Activated T-cell treated with anti-CD3 and anti-CD28 coated beads, Interleukin-2, amount 50 U/mL, for 72 hours (primary cell): ENCODE measurements at places on chromosomes 16 and 17.

GRCh38 chr16:88045820-88046303, 94.6 kb downstream of the BANP start:
- DNase-seq = no peak

DNA sequence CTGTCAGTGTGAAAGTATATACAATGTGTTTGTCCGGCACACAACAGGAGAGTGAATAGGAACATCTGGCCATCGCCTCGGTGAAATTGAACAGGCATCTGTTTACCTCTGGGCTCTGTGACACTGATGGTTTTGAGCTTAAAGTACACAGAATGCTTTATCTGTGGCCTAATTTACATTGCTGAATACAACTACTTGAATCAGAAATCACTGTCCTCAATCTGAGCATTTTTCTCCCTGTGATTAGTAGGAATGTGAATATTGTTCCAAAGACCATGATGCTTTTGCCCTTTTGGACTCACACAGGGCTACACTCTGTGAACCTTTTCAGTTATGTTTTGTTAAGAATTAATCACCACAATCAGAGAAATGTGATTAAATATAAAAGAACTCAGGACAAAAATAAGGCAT, 323.0 kb upstream of the TBX2 start:
- no peak for DNase-seq

GRCh38 chr17:68698746-68699145, 97.6 kb upstream of the FAM20A start:
- DNase-seq = no peak

GRCh38 chr17:69574257-69575197, 160.0 kb downstream of the MAP2K6 start:
- DNase-seq = no peak

- DNase-seq = no peak
Measured at GRCh38 chr16:85390511-85391174, 222.5 kb upstream of the GSE1 start.

- DNase-seq = no peak
Measured at GRCh38 chr17:72455562-72455961, 334.7 kb downstream of the SOX9 start.

GRCh38 chr16:17572145-17572544, 101.4 kb upstream of the XYLT1 start:
- DNase-seq = no peak

- no peak for DNase-seq
Measured at GRCh38 chr17:74408815-74409214, 23.1 kb upstream of the GPRC5C start.

DNA sequence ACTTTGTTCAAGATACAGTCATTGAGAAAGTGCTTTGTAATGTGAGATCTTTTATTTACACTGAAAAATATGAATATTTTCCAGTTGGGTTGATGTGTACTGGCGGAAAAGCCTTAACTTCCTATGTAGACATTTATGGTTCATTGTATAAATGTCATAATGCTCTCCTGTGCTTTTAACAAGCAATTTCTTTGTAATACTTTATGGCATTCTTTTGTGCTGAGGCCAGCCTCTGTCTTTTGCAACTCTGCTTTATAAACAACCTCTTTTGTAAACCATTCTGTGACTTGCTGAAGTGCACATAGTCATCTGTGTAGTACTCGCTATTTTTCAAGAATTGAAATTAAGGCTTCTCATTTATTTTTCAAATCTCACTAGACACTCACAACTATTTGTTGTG, 291.2 kb downstream of the CDH11 start:
- no peak for DNase-seq

- DNase-seq = no peak
Measured at GRCh38 chr17:17216776-17217175, 10.6 kb upstream of the PLD6 start.

- DNase-seq = no peak
Measured at GRCh38 chr16:59355704-59356103, 621.6 kb upstream of the GOT2 start.

DNA sequence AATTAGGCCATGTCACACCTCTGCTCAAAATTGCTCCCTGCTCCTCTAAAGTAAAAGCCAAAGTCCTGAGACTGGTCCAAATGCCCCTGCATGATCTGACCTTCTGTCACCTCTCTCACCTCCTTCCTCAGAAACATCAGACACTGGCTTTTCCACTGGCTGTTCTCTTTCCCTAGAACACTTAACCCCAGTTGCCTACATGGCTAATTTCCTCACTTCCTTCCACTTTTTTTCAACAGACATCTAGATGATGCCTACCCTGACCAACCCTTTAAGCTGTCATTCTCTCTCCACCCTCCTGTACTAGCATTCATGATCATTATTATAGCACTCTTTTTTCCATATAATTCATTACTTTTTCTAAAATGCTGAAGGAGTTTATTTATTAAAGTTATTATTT, 31.0 kb downstream of the CCT6B start:
- DNase-seq = no peak

- DNase-seq = no peak
Measured at GRCh38 chr16:25107466-25107792, 4.1 kb upstream of the LCMT1 start.

GRCh38 chr16:60682219-60682618, 1354.0 kb downstream of the CDH8 start:
- no peak for DNase-seq

DNA sequence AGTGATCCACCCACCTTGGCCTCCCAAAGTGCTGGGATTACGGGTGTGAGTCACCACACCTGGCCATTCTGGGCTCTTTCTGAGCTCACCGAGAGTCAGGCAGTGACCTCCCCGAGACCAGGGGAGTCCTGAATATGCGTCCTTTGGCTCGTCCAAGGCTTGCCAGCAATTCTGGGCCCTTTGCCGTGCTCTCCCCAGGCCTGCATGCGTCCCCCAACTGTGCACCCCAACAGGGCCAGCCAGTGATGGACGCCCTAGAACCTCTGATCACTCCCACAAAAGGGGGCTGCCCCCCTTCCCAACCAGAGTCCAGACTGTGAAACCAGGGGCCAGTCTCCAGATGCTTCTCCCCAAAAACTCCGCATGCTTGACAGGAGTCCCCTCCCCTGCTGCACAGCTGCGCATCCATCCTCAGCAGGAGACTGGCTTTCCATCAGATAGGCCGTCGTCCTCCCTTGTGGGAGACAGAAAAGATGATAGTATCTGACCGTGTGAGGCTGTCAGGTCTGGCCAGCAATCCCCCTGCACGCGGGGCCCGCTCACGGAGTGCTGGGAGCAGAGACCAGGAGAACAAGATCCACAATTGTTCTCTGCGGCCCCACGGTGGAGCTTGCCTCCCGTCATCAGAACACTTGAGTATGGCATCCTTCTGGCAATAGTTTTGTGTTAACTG, 15.5 kb downstream of the HS3ST6 start:
- DNase-seq = no peak

DNA sequence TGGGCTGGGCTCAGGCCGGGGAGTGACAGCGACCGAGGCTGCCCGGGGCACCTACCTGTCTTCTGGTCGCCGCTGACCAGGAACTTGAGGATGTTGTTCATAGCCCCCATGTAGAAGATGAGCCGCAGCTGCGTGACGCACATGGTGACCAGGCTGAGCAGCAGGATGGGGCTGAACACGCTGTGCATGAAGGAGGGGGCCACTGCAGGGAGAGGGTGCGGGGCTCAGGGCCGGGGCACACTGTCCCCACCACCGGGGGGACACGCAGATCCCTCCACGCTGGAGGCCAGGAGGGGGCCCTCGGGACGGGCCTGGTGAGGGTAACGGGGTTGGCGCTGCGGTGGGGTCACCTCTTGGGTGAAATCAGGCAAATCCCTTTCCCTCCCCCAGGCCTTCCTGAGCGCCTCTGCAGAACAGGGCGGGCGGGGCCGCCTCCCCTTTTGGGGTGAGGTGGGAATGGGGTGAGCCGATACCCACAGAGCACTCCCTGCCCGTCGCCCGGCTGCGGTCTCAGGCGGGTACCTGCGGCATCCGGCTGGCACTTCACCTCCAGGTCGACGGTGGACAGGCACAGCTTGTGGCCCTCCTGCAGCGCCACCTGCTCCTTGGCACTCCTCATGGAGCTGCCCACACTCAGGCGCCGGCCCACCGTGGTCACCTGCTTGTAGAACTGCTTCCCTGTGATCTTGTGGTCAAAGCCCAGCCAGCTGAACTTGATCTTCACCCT, 28.3 kb upstream of the PITPNA start:
- no peak for DNase-seq

- DNase-seq = no peak
Measured at GRCh38 chr17:50414808-50415207, 11.2 kb upstream of the ACSF2 start.

GRCh38 chr16:53530046-53530445, 27.0 kb upstream of the AKTIP start:
- DNase-seq = no peak

- no peak for DNase-seq
Measured at GRCh38 chr17:27595208-27595607, 35.8 kb upstream of the LGALS9 start.

GRCh38 chr17:50079334-50080095, 15.6 kb upstream of the PDK2 start:
- DNase-seq = no peak

- DNase-seq = no peak
Measured at GRCh38 chr16:53741546-53741945, 37.6 kb downstream of the FTO start.

GRCh38 chr17:13346996-13347762, 254.6 kb downstream of the HS3ST3A1 start:
- DNase-seq = peak; percentile 34

- no peak for DNase-seq
Measured at GRCh38 chr17:50841277-50841948, 6.0 kb downstream of the WFIKKN2 start.

DNA sequence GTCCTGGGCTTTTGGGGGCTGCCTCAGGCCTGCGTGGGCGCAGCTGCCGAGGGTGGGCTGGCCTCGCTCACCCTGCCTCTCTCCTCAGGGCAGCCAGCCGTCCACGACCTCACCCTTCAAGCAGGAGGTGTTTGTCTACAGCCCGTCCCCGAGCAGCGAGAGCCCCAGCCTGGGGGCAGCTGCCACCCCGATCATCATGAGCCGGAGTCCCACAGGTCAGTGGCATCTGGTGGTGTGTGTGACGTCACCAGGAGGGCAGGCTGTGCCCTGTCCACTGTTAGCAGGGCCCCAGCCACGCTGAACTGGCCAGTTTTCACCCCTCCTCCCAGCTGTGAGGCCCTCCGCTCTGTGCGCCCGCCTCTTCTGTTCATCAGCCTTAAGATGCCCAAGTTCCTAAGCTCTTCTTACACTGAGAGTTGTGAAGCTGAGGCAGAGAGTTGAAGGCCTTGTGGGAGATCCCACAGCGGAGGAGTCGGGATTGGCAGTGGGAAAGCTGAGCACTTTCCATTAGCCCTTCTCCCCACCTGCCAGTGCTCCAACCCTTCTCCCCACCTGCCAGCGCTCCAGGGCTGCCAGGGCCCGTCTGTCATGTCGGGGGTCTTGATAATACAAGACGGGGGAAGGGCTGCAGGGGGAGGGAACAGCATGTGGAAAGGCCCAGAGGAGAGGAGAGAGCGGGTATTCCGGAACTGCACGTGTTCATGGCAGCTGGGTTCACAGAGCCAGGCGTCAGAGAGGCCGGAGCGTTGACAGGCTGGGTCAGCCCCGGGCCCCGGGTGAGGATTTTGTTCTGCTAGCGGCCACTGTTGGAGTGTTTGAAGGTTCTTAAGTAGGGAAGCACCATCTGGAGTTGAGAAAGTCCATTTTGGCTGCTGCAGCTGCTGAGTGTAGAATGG, 36.3 kb downstream of the OR1D5 start:
- no peak for DNase-seq

DNA sequence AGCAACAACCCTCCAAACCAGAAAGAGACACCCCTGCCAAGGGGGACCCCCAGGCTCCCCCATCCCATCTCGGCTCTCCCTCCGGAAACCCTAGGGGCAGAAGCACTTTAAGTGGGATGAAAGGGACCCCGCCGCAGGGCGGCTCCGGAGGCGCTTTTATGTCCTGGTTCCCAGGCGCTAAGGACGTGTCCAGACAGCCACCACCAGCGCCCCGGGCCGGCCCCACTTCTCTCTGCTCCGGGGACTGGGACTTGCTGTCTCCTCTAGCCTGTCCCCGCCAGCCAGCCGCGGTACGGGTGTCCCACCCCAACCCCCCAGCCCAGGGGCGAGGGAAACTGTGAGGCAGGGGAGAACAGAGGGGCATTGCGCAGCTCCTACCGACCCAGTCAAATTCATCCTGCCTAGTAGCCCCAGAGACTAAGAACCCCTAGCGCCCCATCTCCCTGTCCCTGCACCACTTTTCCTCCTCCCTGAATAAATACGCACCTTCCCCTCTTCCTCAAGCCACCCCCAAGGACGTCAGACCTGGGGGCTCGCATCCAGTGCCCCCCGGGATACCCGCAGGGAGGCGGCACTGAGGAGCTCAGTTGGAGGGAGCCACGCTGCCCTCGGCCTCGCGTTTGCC, 4.1 kb downstream of the SP6 start:
- no peak for DNase-seq

DNA sequence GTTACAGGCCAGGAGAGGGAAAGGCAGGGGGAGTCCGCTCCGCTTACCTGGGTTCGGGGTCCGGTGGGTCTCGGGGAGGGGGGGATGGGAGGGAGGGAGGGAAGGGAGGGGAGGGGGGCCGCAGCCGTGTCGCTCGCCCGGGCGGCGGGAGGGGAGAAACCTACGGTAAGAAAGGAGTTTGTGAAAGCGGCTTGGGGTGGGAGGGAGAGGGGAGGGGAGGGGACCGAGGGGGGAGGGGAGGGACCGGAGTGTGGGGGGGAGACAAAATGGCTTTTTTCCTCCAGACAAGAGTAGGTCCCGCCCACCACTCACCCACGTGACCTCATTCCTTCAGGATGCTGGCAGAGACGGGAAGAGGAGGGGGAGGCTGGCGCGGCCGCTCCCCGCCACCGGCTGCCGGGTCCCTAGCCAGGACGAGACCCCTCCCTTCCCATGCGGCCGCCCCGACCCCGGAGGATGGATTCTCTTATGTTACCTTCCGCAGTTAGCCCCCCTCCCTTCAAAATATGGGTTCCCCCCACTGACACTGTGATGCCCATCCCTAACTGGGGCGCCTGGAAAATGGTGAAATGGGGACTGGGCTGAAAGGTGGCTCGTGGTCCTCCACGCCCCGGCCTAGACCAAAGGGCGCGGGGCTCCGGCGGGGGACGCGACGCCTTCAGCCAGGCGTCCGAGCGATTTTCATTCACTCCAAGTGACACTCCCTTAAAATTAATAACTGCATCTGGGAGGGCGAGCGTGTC, at the start of gene PCGF2:
PCGF2 (minus strand) TSS at position 188 of the 743 bp plus-strand sequence. CDS start 7,934 bp downstream, outside the sequence.
- no peak for DNase-seq

DNA sequence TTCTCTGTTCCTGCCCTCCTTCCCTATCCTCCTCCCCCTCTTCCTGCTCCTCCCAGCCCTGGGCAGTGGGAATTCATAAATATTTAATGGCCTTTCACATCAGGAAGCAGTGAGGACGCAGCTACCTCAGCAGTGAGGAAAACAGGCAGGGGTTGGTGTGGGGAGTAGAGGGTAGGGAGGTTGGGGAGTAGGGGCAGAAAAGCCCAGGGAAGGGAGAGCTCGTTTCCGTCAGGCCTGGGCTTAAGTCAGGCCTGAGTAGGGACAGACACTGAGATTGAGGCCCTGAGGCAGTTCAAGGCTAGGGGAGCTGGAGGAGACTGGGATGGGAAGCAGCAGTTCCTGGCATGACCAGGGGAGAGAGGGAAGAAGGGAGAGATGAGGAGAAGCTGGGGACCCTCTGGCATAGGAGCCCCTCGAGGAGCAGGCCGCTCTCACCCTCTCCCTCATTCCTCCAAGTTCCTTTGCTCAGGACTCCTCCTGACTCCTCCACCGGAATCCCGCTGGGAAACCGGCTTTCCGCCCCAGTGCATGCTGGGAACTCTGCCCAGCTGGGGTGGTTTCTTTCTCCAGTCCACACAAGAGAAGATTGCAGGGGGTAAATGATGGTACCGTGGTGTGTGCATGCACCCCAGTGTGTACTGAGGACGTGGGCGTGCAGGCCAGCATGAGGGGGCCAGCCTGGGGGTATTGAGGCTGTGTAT, 6.2 kb downstream of the SAMD14 start:
- no peak for DNase-seq
